ENCODE measurements at places on chromosomes 12 and 14. TPM values are rescaled to one million over a fixed set of nuclear protein-coding genes. Genes with fewer than 3 reads are reported as not detected.

- DNase-seq, result no peak
Observed at GRCh38 chr14:68084256-68084655, 264.7 kb downstream of the RAD51B start.

WIF1 gene
- total RNA-seq, result not detected

NDUFA12 gene
- total RNA-seq, result 426 TPM

- peak; percentile 60 for DNase-seq
Observed at GRCh38 chr12:14454098-14454907, 88.8 kb downstream of the ATF7IP start.

DNA sequence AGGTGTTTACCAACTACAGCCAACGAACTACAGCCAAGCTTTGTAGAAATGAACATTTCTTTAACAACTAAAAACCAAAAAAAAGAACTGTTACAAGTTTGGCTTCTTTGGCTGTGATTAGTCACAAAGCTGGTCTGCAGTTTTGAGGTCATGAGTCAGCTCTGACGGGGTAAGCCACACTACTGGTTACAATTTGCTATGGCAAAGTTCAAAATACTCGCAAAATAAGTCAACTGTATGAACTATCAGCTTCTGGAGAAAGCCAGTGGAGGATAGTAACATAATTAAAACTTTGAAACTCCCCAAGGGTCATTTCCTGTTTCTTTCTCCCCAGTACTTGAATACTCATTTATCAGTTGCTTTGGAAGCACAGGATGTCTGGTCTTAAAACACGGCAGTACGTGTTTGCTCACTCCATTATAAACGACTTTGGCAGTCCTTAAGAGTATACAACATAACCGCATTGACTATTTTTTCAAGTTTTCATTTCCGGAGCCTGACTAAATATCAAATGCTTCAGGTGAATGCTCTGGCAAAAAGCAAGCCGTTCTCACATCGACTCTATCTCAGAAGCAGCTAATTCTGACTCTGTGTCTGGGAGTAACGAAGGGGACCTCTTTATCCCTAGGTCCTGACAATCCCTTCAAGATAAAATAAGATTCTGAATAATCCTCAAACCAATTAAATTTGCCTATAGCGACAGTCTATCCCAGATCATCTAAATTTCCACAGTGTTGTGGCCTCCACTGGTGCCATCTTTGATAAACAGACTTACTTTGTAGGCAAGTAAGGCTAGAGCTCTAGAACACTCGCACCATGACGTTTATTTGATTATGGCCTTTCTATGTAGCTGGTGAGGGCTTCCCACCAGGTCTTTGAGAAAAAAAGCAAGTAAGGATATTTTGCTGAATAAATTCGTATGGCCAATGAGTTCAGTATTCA lies 10.6 kb downstream of the PHLDA1 start:
- peak; percentile 97 for DNase-seq

GRCh38 chr14:42541535-42542001 lies 934.9 kb downstream of the LRFN5 start:
- DNase-seq, result peak; percentile 7

- DNase-seq, result no peak
Observed at GRCh38 chr12:123433615-123434014, 2.9 kb downstream of the RILPL2 start.

GRCh38 chr14:31337331-31337730 lies 83.0 kb downstream of the HEATR5A start:
- no peak for DNase-seq

STAC3 gene
- not detected for total RNA-seq

VCPKMT gene
- 5.8 TPM for total RNA-seq

DNA sequence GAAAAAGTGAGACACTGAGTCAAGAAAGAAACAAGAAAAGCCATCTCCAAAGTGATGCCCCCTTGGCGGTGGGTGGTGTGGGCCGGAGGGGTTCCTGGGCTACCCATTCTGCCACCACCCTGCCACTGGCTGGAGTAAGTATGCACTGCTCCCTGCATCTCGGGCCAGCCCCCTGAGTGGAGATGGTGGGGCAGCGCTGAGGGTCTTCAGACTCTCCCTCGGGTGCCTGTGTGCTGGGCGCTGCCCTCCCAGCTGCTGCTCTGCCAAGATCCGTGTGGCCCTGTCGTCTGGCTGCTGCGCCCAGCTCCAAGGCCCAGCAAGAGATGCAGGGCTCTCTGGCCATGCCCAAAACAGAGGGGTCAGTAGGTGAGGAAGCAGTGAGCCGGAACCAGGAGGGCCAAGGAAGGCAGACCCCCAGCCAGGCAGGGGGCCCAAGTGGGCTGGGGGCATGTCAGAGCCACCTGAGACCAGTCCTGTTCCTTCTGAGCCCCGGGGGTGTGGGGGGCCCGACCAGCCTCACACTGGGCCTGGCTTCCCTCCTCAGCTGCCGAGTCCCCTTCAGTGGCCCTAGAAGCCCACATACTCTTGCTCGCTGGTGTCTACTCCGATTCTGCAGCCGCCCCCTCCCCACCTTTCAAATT lies 5.2 kb downstream of the GPR132 start:
- DNase-seq, result no peak

TTC8 gene
- 21.8 TPM for total RNA-seq

DNA sequence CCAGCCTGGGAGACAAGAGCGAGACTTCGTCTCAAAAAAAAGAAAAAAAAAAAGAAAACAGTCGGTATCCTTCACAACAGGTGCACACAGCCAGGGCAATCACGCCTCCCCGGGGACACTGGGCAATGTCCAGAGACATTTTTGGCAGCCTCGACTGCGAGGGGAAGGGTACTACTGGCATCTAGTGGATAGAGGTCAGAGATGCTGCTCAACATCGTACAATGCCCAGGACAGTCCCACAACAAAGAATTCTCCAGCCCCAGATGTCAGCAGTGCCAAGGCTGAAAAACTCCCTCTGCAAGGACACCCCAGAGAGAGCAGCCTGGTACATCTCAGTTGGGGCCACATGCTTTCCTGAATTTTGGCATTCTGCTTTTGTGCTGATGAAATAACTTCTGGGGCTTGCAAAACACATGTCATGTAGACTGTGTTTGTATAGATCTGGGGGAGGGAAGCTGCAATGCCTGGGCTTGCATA lies 21.5 kb downstream of the ALDH2 start:
- no peak for DNase-seq

PZP gene
- total RNA-seq, result not detected

DNA sequence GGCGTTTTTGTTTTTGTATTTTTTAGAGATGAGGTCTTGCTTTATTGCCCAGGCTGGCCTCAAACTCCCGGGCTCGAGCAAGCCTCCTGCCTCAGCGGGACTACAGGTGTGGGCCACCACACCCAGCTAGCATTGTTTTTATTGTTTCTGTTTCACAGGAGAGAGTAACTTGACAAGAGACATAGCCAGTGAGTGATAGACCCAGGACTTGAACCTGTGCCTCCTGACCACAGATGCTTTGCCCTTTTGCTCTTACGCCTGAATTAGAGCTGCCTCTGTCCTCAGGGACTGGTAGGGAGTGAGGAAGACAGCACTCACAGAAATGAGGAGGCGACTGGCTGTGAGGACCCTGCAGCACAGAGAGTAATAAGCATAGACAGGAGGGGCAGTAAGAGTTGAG lies 2.3 kb downstream of the EVL start:
- DNase-seq, result no peak

- DNase-seq, result no peak
Observed at GRCh38 chr12:102167821-102168604, 29.6 kb downstream of the PMCH start.
